ENCODE measurements at places on chromosomes 2 and 18. TPM values are rescaled to one million over a fixed set of nuclear protein-coding genes. Genes with fewer than 3 reads are reported as not detected.

PLEK gene
- not detected for total RNA-seq

DNA sequence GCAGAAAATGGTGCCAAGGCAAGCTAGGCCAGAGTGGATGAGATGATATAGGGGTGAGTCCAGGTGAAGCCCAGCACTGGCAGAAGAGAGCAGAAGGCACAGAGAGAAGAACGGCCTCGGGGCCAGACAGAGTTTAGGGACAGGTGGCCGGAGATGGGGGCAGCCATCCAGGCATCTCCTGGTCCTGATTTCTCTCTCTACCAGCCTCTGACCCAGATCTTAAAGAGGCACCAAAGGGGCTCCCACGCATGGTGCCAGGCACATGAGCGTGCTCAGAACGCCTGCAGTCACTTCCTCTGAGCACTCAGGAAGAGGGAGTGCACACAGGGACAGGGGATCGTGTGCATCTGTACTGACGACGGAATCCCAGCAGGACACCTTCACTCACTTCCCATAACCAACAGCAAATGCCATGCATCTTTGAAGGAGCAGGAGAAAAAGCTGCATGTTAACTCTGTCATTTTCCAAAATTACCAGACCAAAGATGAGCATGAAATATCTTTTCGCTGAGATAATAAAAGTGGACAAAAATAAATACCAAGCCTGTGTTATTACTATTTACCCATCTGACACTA lies 427.8 kb upstream of the MYT1L start:
- no peak for DNase-seq

CENPA gene
- total RNA-seq = 1.9 TPM

UNC50 gene
- total RNA-seq = 37.9 TPM

DNA sequence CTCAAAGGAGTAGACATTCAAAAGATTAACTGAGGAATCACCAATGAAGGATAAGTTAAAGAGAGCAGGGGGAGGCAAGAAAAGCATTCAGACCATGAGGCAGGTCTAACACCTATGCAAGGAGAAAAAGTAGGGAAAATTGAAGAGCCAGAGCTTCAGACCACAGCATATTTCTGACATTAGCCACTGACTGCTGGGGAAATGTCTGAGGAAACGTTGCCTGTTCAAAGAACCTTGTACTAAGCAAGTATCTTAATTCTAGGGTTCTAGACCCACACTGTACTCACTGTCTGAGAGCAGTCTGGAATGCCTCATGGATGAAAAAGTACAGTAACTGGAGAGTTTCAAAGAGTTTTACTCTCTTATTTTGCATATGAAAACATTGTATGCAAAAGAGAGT lies 39.5 kb upstream of the TFPI start:
- no peak for DNase-seq

RIF1 gene
- total RNA-seq = 17.0 TPM

DNA sequence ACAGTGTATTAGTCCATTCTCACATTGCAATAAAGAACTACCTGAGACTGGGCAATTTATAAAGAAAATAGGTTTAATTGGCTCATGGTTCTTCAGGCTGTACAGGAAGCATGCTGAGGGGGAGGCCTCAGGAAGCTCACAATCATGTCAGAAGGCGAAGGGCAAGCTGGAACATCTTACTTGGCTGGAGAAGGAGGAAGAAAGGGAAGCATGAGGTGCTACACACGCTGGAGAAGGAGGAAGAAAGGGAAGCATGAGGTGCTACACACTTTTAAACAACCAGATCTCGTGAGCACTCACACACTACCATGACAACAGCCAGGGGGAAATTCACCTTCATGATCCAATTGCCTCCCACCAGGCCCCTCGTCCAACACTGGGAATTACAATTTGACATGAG lies 95.3 kb upstream of the FAM110C start:
- no peak for DNase-seq

DNA sequence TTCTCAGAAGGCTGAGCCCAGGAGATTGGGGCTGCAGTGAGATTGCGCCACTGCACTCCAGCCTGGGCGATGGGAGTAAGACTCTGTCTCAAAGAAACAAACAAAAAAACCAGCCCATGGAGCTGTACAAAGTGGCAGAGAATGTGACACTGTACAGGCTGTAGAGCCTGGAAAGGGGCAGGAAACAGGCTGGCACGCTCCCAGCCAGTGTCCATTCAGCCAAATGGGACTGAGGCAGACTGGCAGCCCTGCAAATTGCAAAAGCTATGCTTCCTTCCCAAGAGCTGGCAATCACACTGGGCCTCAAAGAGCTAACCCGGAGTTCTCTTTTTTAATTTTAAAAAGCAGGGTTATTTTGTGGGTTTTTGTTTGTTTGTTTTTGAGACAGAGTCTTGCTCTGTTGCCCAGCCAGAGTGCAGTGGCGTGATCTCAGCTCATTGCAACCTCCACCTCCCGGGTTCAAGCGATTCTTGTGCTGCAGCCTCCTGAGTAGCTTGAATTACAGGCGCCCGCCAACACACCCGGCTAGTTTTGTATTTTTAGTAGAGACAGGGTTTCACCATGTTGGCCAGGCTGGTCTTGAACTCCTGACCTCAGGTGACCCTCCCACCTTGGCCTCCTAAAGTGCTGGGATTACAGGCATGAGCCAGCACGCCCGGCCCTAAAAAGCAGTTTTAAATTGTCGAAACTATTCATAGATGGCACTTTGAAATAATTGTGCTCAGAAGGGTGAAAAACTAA lies 42.8 kb downstream of the SCRN3 start:
- DNase-seq = peak; percentile 12

REEP1 gene
- total RNA-seq = 14.6 TPM

CCDC150 gene
- total RNA-seq = 2.6 TPM

GRCh38 chr2:193583638-193584400 lies 1389.1 kb upstream of the TMEFF2 start:
- DNase-seq = peak; percentile 5

DNA sequence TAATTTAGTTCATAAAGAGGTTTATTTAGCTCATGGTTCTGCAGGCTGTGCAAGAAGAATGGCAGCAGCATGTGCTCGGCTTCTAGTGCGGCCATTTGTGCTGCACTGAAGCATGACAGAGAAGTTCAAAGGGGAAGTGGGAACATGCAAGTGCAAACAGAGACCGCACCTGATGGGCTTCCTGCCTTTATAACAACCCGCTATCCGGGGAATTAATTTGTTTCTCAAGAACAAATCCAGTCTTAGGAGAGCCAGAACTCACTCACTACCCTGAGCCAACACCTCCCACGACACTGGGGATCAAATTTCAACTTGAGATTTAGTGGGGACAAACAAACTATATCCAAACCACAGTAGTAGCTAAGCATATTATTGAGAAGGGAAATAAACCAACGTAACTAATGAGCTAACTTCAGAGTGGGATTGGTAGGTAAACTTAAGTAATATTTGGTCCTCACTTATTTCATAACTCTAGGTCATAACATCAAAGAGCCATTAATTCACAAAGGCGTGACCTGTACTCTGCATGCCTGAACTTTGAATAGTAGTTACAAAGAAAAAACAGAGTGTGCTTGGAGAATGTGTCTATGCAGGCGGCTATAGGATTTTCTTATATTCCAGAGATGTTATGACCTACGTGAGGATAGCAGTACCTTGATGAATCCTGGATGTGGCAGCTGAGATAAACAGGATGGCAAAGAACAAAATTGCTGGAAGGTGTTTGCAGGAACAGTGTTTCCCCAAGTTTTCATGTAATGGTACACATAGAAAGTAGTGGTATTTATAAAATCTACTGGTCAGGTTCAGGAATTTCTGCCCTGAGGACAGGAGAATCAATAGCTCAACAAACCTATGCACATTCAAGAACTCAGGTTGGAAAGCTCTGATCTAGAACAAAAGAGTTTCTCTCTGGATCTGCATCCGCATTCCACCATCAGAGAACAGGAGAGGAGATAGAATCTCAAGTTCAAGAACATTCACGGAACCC lies 845.9 kb upstream of the ID2 start:
- no peak for DNase-seq

RGPD8 gene
- 17.0 TPM for total RNA-seq

LRRTM4 gene
- total RNA-seq = 15.4 TPM

CYP27C1 gene
- 1.5 TPM for total RNA-seq

DNA sequence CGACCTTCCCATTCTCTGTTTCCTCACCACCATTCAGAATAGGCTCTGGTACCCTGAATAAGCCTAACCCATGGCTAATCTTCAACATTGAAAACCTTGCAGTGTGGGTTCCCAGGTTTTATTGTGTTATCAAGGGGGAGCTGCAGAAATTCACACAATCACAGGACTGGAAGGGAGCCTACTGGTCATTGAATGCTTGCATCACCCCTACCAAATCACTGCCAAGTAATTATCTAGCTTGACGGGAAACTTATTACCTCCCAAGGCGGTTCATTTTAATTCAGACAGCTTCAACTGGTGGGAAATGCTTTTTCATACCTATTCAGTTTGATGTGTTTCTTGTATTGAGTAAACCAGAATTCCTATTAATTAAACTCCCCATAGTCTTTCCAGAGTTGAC lies 33.6 kb upstream of the EFEMP1 start:
- peak; percentile 80 for DNase-seq

- peak; percentile 92 for DNase-seq
Observed at GRCh38 chr2:173210270-173211196, 134.9 kb downstream of the MAP3K20 start.

DNA sequence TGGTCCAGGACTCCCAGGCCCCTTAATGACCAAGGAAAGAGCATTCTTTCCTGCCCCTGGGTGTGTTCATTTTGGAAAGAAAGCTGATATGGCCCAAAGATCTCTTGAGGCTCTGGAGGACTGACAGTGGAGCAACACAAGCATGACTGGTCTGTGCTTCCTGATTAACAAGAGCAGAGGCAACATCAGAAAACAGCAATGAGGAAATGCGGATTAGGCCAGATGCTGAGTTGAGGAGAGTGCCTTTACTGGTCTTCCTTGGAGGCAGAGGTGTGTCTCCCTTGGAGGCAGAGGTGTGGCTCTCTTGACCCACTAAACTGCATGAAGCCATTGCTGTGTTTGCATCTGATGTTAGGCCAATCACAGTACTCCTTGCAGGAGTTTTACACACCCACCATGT lies 19.9 kb downstream of the IL36B start:
- DNase-seq = no peak

GRCh38 chr2:170095380-170095779 lies 82.6 kb upstream of the MYO3B start:
- no peak for DNase-seq
